Ovary (tissue), 10 donors: ENCODE measurements at places on chromosomes 3 and 15. TPM values are rescaled to one million over a fixed set of nuclear protein-coding genes. Genes with fewer than 3 reads are reported as not detected.
A peak's percentile ranks its signal among the peaks of the same experiment; 100 is the strongest.

DNA sequence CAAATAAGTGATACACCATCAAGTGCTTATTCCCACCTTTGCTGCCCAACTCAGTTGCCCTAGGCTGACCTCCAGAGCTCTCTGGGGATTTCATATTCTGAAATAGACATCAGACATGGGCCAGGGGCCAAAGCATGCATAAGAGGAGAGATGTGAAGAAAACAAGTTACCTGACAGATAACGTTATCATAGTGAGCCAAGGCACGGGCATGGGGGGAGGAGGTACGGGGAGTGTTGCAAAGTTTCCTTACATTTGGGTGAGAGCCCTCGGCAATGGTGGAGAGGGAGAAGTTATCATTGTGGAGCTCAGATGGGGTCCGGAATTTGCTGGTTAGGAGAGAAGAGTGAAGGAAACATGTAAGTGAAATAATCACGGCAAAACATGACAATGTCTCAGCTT lies 9.8 kb downstream of the CSPG5 start:
- H3K27ac ChIP-seq = no peak overlapping the region
- H3K4me3 ChIP-seq = no peak overlapping the region
- H3K27me3 ChIP-seq = no peaks in the 10 kb centered on the region
- no peaks in the 10 kb centered on the region for H3K36me3 ChIP-seq
- no peak for DNase-seq
- H3K4me1 ChIP-seq = no peaks in the 10 kb centered on the region

GRCh38 chr3:97823046-97824004 lies 1.5 kb downstream of the CRYBG3 start:
- no peak for DNase-seq
- H3K4me3 ChIP-seq = peak overlapping the region; percentile 70
- no peak overlapping the region for H3K27ac ChIP-seq
- H3K4me1 ChIP-seq = peaks cover 1% of the 10 kb centered on the region

GRCh38 chr3:13172644-13173013 lies 99.4 kb upstream of the IQSEC1 start:
- no peak overlapping the region for H3K4me3 ChIP-seq
- no peak overlapping the region for H3K27ac ChIP-seq
- no peak for DNase-seq
- H3K27me3 ChIP-seq = no peaks in the 10 kb centered on the region
- no peaks in the 10 kb centered on the region for H3K36me3 ChIP-seq

GRCh38 chr15:25060472-25060803 lies 105.7 kb downstream of the SNRPN start:
- no peak overlapping the region for H3K4me3 ChIP-seq
- H3K27ac ChIP-seq = no peak overlapping the region
- no peaks in the 10 kb centered on the region for H3K4me1 ChIP-seq
- no peak for DNase-seq
- no peaks in the 10 kb centered on the region for H3K27me3 ChIP-seq

- H3K4me1 ChIP-seq = peaks cover 2% of the 10 kb centered on the region
- peak overlapping the region; percentile 56 for H3K27ac ChIP-seq
- no peak for DNase-seq
- no peak overlapping the region for H3K4me3 ChIP-seq
These were observed 30.2 kb downstream of the LYSMD4 start for GRCh38 chr15:99702895-99703602.

DNA sequence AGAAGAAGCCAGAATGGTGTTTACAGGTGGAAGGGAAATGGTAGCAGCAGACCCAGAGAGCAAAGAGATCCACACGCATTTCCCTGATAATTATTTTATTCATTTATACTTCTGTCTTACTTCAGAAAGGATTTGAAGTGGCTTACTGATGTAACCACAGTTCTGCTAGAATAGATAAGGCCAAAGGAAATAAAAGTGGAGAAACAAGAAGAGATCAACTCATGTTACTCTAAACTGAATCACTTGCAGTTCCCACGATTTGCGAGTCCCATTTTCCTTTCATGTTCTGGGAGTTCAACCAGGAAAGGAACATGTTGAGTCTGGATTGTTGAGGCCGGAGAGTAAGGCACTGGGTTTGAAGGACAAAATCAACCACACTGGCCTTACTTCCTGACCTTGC lies 151.8 kb downstream of the MYRIP start:
- H3K27ac ChIP-seq = no peak overlapping the region
- H3K4me1 ChIP-seq = peaks cover 12% of the 10 kb centered on the region
- H3K27me3 ChIP-seq = no peaks in the 10 kb centered on the region
- no peak for DNase-seq

CCDC54 gene
- total RNA-seq = not detected
